Cardiac fibroblast (primary cell): ENCODE measurements at places on chromosomes 2 and 18.

- DNase-seq = no peak
Observed at GRCh38 chr2:25470806-25471205, 129.1 kb upstream of the DNMT3A start.

GRCh38 chr18:9017905-9018227 lies 84.6 kb upstream of the NDUFV2 start:
- DNase-seq = no peak

DNA sequence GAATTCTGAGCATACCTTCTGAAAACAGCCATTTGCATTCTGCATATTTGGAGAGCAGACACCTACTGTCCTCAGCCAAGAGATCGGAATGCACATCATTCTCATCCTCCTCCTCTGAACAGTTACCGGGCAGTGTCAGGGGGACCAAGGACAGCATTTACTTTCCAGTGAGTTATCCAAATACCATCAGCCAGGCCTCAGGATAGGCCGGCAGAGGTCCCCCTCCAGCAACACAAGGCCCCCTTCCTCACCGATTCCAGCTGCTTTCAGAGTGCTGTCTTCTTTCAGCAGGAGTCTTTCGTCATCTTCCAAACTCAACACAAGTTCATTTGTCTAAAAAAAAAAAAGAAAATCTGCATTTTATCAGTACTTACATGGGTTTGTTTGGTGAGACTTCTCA lies 55.3 kb downstream of the C2orf76 start:
- no peak for DNase-seq

DNA sequence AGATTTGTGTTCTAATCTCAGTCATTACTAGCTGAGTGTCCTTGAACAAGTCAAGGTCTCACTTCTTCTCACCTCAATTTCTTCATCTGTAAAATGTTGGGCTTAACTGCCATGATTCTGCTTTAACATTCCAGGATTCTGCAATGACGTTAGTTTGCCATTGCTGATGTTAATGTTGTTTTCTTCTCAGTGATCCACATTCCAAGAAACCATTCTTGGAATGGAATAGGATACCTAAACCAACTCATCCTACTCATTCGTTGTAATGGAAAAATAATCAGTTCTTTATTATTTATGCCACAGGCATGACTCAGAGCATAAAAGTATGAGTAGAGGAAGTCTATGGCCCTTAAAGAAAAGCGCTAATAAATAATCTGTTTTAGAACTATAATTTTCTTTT lies 140.2 kb upstream of the ETAA1 start:
- DNase-seq = peak; percentile 5

- DNase-seq = no peak
Observed at GRCh38 chr2:165985120-165985519, 31.5 kb upstream of the TTC21B start.

- DNase-seq = no peak
Observed at GRCh38 chr2:28310107-28310506, 82.6 kb upstream of the FOSL2 start.

- DNase-seq = no peak
Observed at GRCh38 chr2:128202791-128203190, 111.8 kb downstream of the UGGT1 start.

- peak; percentile 1 for DNase-seq
Observed at GRCh38 chr18:77320971-77321559, 71.4 kb downstream of the GALR1 start.

DNA sequence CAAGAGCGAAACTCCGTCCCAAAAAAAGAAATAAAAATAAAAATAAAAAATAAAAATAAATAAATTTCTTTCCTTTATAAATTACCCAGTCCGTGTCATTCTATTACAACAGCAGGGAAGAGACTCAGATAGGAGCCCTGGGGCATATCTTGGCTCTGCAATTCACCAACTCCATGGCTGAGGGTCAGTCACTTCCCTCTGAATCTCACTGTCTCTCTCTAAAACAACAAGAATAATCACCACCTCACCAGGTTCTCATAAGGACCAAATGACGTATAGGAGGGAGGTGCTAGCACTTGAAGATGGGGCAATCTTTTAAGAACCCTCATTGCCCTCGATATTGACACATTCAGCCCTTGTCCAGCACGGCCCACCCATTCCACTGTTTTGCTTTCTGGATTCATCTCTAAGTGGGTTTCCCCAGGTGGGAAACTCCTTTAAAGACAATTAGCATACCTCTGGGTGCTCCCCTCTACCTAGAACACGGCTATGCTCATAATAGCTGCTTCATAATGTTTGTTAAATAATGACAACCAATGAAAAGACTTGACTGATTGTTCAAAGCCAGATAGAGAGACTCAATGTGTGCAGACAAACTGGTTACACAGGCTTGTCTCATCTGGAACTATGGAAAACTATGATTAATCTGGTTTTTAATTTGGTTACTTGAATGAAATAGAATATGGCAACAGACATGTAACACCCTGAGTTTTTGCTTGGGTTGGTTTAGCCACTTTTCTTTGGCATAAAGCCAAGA lies 15.1 kb downstream of the MYCN start:
- no peak for DNase-seq

GRCh38 chr2:39247512-39248043 lies 3.8 kb upstream of the CDKL4 start:
- no peak for DNase-seq

DNA sequence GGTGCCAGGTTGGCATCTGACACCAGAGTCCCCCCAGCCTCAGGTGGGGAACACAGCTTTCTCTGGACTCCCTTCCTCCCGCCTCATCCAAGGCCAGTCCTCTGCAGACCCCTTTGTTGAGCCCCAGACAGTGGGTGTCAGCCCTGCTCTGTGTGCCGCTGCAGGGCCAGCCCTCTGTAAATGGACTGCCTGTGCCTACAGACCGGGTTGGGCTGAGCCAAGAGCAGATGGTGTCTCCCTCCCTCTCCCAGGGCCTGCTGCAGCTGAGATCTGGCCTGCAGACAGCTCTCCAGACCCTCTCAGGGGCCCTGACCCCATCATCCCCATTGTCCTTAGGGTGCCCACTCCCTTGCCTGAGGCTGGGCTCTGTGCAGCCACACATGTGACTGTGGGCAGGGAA lies 160.8 kb downstream of the KLHL29 start:
- no peak for DNase-seq

GRCh38 chr2:33891616-33892015 lies 292.5 kb upstream of the FAM98A start:
- DNase-seq = no peak

- no peak for DNase-seq
Observed at GRCh38 chr18:31774477-31774785, 13.8 kb upstream of the SLC25A52 start.

DNA sequence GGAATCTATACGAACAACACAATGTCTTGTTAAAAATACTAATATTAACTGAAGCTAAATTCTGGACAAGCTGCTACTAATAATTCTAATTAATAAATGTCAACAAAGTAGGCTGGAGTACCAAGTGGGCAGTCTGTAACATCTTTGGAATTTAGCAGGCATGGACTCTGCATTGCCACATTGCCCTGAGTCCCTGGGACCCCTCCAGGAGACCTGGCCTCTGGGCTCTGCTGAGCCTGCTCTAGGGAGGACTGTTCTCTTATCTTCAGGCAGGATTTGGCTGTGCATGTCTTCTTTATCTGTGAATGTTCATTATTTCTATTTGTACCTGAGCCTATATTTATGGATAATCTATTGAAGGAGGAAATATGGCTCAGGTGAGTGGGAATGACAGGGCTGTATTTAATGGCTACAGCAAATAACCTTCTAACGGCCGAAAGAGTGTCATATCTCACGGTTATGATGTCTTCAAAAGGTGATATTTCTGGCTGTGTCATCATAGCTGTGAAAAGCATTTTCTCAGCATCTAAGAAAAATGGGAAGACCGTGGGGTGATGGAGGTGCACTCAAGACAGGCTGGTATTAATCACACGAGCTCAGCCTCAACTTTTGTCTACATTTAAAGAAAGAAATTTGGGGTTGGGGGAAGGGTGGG lies 28.6 kb upstream of the SETBP1 start:
- DNase-seq = peak; percentile 18

DNA sequence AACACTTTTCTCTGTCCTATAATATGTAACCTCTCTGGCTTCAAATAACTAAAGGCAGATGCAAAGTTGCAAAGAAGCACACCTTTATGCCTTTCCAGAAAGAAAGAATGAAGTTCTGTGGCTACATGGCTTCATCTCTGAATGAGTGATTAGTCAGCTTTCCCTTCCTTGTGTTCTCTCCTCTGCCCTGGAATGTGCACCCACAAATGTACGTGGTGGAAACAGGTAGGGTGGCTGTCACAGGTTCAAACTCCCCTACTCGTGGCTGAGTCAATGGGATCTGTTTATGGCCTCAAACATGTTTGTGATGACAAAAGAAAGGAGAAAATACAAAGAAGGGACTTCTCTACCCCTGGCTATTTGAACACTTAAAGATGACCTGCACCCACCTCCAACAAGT lies 55.5 kb upstream of the ACVR2A start:
- no peak for DNase-seq

DNA sequence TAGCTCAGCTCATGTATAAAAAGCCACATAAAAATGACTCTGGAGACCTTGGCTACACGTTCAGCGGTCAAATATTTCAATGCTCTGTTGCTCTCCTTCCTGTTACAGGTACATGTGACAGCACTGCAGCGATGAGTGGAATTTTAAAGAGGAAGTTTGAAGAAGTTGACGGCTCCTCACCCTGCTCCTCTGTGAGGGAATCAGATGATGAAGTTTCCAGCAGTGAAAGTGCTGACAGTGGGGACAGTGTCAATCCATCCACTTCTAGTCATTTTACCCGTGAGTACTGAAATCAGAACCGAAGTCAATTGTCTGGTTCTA lies 125.4 kb downstream of the CSRNP3 start:
- no peak for DNase-seq

DNA sequence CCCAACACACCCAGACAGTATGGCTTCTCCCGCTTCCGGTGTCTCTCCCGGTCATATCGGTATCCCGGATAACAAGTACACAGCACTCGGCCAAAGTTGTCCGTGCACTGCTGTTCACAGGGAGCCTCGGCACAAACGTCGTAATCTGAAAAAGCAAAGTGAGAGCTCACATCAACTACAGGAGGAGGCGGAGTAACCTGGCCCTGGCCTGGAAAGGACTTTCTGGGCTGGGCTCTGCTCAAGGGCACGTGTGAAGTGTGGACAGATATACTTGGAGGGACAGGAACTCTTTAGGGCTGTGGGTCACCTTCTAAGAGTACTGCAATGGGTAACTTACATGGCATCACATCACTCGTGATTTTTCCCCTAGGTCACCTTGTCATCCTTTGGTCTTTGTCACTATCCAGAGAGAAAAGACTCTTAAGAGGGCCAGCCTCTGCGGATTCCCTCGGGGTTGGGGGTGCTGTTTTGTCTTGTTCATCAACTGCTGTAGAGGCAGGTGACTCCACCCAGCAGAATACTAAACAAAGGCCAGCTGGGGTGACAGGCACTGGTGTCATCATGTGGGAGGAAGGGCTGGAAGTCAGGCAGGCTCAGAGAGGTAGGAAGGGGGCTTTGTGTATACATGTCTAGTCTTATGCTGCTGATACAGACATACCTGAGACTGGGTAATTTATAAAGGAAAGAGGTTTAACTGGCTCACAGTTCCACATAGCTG lies 110.6 kb upstream of the LMAN1 start:
- no peak for DNase-seq

- DNase-seq = no peak
Observed at GRCh38 chr18:46459789-46460455, 197.1 kb downstream of the LOXHD1 start.

- DNase-seq = no peak
Observed at GRCh38 chr2:156333274-156333950, 891 bp upstream of the NR4A2 start.

DNA sequence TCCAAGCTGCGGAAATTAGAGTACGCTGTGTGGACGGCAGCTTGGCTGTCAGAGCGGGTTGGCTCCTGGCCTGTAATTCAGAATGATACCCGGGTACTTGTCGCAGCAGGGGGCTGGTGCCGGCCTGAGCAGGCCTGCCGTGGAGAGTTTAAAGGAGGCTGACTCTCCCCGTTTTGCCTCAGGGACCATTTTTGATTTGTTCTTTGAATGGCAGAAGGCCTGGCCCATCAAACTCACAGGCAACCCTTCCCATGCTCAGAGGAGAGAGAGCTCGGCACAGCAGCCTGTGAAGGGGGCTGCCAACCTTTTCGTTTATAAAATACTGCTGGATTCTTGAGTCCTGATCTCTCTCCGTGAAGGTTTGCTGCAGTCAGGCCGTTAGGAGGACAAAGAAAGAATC lies 151.3 kb downstream of the KLHL29 start:
- DNase-seq = no peak

DNA sequence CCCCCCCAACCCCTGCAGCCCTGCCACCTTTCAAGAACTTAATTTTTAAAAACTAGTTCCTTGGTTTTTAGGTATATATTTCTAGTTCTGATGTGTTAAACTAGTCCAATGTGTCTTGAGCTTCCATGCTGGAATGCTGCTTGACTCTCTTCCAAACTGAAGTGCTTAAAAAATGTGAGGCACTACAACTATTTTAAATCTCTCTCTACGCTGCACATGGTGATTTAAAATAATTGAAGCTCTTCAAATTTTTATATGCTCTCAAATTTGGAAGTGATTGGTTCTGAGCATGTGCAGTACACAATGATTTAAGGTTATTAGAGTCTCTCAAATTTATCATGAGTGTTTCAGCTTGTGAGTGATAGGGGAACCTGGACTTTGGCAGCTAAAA lies 192.6 kb upstream of the ZEB2 start:
- DNase-seq = peak; percentile 42

DNA sequence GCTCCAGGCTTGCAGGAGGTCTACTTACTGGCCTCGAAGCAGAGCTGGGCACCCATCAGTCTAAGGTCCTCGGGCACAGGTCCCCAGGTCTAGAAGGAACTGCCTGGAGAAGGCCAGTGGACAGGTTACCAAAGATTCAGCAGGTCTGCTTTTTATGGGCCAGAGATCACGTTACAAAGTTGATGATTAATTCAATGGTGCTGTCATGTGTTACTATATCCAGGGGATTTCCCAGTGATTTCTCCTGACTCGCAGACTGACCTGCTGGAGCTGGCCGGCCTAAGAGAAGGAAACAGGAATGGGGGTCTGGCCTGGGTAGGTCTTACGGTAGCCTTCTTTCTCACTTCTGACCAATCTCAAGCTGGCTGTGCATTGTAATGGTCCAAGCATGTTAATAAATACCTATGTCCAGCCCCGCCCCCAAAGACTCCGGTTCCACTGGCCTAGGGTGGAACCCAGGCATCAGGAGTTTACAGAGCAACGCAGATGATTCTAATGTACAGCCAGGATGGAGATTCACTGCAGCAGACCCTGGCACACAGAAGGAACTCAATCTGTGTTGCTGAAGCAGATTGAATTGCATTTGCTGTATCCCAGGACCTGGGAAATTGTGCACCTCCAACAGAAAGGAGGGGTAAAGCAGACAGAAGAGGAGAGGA lies at the start of gene NEURL3:
Gene NEURL3 (minus strand): TSS at position 127 of the 659 bp plus-strand sequence. CDS start 71 bp downstream, at position 56.
- DNase-seq = peak; percentile 12

GRCh38 chr2:41966920-41967319 lies 80.9 kb upstream of the PKDCC start:
- DNase-seq = peak; percentile 7

- peak; percentile 40 for DNase-seq
Observed at GRCh38 chr18:78525366-78526111, 454.1 kb upstream of the SALL3 start.

GRCh38 chr2:234292205-234292961 lies 204.5 kb downstream of the ARL4C start:
- peak; percentile 82 for DNase-seq
